CD4-positive, alpha-beta T cell treated with Interleukin-17A for 1 hour (primary cell): ENCODE measurements at places on chromosomes 3 and 15.

DNA sequence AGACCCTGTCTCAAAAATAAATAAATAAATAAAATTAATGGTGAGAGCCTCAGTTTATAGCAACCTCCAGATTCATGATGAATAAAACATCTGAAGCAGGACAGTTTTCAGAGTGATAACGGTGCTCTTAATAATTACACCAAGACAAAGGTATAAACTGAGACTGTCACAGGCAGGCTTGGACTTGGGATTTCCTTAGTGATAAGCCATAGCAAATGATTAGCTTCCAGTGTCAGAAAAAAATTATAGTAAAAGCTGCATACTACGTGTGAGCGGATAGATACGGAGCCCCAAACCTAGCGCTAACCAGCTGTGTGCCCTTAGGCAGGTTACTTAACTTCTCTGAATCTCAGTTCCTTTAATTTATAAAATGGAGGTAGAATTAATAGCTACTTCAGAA, 21.5 kb downstream of the LIPH start:
- DNase-seq, result no peak

DNA sequence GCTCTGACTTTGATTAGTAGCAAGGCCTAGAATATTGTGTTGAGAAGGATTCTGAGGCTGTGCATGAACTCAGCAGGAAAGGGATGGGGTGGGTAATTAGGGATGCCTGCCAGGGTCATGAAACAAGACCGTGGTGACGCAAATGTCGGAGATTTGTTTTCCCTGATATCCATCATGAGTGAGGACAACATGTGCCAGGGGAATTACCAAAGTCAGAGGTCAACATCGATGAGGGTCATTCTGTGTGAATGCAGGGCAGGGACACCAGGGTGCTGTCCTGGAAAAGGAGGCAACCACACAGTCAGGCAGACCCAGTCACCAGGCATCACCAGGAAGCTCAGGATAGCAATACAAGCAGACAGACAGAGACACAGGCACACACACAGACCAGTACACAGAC, 52.2 kb downstream of the SLCO2A1 start:
- no peak for DNase-seq

- peak; percentile 91 for DNase-seq
Measured at GRCh38 chr3:52253314-52254304, 8.1 kb downstream of the PPM1M start.

- DNase-seq, result no peak
Measured at GRCh38 chr3:71545330-71545729, 38.2 kb downstream of the FOXP1 start.

DNA sequence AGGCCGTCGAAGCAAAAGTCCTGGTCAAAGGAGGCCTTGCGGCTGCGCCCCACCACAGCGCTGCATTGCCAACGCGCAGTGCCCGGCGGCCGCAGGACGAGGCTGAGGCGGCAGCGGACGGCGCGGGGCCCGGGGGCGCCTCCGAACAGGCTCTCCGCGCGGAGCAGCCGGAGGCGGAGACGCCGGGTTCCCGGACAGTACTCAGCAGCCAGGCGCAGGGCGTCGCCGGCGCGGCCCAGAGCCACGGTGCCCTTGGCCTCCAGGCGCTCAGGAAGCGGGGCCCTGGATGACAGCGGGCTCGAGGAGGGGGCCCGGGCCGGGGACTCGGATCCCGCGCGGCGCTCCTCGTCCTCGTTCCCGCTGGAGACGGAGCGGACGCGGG, 1.1 kb downstream of the C2CD4B start:
- DNase-seq, result no peak

DNA sequence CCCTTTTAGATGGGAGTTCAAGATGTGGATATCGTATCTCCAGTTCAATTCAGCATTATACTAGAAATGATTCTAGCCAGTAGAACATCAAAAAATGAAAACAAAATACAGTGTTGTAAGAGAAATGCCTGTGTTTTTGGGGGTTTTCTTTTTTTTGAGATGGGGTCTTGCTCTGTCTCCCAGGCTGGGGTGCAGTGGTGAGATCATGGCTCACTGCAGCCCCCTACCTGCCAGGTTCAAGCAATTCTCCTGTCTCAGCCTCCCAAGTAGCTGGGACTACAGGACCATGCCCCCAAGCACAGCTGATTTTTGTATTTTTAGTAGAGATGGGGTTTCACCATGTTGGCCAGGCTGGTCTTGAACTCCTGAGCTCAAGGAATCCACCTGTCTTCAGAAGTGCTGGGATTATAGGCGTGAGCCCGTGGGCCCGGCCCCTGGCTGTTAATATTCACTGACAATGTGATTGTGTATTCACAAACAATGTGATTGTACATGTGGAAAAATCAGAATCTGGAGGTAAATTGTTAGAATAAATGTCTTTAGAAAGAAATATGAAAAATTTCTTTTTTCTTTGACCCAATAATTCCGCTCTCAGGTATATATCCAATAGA, 59.0 kb downstream of the ARIH1 start:
- DNase-seq, result peak; percentile 44

- DNase-seq, result peak; percentile 10
Measured at GRCh38 chr3:172061724-172062184, 22.4 kb downstream of the FNDC3B start.

DNA sequence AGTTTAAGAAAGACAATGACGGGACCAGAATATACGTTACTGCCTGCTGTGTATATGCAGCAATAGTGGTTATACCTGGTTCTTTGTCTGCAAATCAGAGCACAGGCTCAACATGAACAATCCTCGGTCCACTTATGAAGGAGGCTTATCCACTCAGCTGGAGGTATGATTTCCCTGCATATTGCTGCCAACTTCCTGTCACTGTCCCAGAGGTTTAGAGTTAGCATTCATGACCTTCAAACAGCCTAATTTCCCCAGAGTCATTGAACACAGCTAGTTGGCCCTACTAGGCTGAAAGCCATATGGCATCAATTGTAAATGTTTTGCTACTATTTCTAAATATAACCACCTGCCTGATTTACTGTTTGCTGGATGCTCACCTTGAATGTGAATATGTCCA, 224.9 kb upstream of the ZNF717 start:
- DNase-seq, result no peak

GRCh38 chr3:80213086-80213485, 445.3 kb upstream of the ROBO1 start:
- no peak for DNase-seq

GRCh38 chr15:39014682-39015081, 450.1 kb upstream of the RASGRP1 start:
- DNase-seq, result no peak

- DNase-seq, result no peak
Measured at GRCh38 chr15:44035781-44036699, 159.0 kb downstream of the FRMD5 start.

DNA sequence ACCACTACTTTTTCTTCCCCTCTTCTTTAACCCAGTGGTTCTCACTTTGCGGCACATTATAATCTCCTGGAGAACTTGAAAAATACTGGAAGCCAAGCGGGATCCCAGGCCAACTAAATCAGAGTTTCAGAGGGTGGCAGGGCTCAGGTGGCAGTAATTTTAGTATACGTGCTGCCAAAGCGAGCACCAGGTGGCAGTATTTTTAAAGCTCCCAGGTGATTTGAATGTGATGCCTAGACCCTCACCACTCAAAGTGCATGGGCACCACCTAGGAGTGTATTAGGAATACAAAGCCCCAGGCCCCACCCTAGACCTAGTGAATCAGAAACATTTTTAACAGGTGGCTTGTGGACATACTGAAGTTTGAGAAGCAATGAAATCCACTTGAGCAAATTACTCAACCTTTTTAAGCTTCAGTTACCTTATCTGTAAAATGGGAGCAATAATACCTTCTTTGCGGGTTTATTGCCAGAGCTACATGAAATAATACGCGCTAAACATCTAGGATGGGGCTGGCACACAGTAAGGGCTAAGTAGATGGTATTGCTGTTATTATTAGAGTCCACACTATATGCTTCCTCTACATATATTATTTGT, 8.3 kb downstream of the B3GALNT1 start:
- DNase-seq, result peak; percentile 16

DNA sequence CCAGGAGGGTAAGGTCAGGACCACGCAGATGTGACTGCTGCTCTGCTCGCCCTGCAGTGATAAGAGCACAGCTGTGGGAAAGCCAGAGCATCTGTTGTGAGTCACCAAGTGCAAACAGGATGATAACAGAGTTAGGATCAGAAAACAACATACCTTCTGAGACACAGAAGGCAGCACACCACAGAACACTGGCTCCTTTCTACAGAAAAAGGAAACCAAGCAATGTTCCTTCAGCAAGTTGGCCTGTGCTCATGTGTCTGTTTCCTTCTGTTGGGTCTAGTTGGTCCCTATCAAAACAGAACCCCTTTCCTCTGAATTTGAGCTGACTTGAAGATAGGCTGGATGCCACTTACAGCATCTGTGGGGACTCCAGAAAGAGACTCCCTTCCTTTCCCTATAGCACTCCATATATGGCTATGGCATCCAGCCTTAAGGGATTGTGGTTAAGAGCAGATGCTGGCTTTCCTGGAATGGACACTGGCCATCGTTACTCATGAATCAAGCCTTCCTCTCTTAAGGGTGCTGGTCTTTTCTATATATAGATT, 440.7 kb upstream of the THBS1 start:
- DNase-seq, result no peak

GRCh38 chr15:89502867-89503595, 6.6 kb upstream of the RHCG start:
- DNase-seq, result no peak

DNA sequence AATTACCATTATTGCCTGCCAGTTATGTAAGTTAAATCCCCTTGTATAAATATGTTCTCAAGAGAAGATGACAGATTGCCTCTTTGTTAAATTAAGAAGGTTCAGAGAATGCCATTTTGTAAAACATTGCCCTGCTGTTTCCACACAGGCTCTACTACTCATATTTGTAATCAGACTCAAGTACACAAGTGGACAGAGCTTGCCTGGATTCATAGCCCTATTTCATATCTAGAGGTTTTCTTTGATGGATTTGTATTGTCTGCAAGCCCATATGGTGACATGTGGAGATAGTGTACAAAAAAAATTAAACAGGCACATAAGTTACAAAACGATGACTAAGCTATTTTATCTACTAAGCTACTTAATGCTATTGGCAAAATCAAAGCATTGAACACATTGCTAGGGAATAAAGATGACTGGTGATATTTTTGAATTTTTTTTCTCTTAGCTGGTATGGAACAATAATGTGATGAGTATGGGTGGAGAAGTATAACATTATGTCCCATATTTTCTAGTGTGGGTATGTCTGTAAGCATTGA, 1286.6 kb upstream of the ALCAM start:
- DNase-seq, result no peak

DNA sequence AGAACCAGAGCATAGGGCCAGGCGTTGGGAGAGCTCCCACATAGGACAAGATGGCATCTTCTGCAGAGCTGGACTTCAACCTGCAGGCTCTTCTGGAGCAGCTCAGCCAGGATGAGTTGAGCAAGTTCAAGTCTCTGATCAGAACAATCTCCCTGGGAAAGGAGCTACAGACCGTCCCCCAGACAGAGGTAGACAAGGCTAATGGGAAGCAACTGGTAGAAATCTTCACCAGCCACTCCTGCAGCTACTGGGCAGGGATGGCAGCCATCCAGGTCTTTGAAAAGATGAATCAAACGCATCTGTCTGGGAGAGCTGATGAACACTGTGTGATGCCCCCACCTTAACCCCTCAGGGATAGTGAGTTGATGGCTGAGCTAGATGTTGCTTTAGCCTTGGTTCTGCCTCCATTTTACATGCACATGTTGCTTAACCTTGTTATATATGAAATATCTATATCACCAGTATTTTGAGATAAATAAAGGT, at the start of gene PYDC2:
TSS of gene PYDC2 (plus strand) at position 51 of the 483 bp plus-strand sequence. CDS start at position 51, 0 bp downstream.
- no peak for DNase-seq
